ENCODE measurements at places on chromosomes 12 and 14.

GRCh38 chr12:6076346-6076745 is 48.1 kb downstream of the VWF start:
- DNase-seq = no peak

GRCh38 chr12:86730233-86730632 is 474.0 kb upstream of the MGAT4C start:
- no peak for DNase-seq

DNA sequence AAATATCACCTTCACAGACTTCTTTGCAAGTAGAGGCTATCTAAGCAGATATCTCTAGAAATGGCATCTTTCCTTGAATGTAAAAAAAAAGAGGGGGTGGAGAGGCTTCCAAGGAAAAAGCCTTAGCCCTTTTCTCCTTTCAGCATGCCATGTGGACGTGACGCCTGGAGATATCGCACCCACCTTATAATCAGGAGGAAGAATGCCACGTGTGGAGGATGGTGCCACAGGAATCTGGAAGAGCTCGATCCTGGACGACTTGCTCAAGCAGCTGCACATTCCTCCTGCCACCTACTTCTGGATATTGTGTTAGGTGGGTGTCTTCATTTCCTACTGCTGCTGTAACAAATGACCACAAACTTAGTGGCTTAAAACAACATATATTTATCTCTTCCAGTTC is 203.6 kb downstream of the NUAK1 start:
- no peak for DNase-seq

DNA sequence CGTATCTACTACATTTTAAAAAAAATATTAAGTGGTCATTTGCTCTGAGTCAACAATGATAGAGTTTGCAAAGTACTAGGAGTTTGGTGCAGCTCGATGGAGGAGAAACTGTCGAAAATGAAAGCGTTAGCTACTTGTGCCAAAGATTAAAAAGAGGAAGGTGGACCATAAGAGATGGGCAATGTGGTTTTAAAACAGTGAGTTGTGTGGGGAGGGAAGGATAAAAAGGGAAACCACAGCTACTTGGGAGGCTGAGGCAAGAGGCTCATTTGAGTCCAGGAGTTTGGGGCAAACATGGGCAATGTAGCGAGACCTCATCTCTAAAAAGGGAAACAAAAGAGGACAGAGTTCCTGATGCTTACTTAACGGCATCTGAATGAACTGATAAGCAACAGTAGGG is 18.2 kb upstream of the STRAP start:
- DNase-seq = no peak

GRCh38 chr14:92914087-92914656 is 8.8 kb upstream of the CHGA start:
- DNase-seq = no peak

DNA sequence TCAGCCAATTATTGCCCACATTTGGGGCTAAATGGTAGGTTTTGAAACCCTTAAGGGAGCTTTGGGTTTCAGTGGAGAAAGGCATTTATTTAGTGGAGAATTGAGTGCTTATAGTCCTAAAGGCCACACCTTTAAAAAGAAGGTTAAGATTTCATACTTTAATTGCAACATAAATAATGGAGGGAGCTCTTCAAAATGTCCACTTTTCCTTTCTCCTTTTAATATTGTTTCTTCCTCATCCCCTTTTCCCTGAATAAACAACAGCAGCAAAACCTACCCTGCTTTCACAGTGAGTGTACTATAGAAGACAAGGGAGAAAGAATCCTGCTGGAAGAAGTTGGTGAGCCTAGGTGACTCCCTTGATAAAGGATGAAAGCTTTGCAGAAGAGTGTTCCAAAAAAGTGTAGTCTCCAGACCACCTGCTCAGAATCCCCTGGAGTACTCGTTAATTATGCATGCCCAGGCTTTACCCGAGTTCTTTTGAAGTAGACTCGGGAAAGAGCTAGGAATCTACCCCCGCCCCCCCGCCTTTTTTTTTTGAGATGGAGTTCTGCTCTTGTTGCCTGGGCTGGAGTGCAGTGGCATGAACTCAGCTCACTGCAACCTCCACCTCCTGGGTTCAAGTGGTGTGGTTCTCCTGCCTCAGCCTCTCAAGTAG is 11.5 kb upstream of the EID3 start:
- DNase-seq = no peak

DNA sequence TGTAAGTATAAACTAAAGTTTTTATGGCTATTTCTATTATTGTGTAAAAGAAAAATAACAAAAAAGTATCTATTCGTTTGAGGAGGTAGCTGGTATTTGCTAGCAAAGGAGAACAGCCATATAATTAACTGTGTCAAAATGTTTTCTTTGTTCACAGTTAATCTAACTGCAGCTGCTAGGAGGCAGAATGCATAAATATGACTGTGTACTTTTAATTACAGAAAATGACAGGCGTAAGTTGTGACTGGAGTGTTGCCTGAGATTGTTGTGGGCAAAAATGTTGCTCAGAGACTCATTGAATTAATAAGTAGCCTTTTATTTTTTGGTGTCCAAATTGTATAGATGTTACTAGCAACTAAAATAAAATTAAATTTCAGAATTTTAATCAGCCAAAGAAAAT is 33.5 kb downstream of the PTPRO start:
- DNase-seq = no peak

GRCh38 chr14:63371033-63371432 is 52.3 kb upstream of the GPHB5 start:
- DNase-seq = no peak

DNA sequence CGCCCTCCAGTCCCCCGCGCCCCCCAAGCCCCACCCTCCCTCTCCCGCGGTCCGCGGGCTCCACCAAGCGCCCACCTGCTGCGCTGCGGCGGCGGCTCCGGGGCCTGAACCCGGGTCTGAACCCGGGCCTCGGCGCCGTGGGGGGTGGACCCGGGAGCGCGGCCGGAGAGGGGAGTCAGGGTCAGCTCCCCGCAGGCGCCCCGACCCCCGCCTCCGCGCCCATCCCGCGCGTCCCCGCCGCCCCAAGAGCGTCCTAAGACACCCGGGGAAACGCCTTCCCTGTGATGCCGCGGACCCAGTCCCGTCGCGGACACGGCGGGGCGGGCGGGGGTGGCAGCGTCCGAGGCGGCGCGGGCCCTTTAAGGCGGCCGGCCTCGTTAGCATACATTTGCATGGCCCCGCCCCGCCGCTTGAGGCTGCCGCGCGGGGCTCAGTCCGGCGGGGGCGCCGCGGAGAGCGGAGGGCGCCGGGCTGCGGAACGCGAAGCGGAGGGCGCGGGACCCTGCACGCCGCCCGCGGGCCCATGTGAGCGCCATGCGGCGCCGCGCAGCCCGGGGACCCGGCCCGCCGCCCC is at the start of gene MMP17:
TSS of gene MMP17 (plus strand) at position 433 of the 574 bp plus-strand sequence. CDS start at position 535, 102 bp downstream.
- DNase-seq = no peak

- DNase-seq = no peak
These were observed 20.4 kb downstream of the TMTC1 start for GRCh38 chr12:29763301-29763683.

DNA sequence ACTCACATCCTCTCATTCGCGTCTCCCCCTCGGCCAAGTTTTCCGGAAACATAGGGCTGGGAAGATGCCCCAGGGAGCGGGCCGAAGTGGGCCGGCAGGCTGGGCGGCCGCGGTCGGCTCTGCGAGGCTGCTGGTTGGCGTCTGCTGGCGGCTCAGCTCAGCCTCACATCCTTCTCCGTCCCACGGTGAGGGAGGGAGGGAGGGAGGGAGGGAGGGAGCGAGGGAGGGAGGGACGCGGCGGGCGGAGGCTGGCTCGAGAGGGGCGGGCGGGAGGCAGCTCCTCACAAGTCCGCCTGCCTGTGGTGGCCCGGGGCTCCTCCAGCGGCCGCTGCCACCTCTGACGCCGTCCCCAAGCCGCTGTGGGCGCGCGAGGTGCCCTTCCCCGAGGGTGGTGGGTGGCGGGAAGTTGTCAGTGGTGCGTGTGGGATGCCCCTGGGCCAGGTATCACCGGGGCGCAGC is 93.8 kb downstream of the RFLNA start:
- no peak for DNase-seq

DNA sequence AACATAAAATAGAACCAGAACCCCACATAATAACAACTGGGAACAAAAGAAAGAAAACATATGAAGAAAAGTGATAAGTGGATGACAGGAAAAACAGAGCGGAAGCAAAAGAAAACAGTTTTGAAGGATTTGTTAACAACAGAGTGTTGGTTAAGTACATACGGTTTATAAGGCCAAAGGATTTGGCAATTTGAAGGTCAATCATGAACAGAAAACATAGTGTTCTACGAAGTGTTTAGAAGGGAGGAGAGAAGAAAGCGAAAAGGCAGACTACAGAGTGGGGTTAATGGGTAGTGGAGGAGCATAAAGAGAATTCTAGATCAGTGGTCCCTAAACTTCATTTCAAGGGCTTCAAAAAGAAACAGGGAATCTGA is 3.9 kb upstream of the AP4S1 start:
- DNase-seq = no peak

DNA sequence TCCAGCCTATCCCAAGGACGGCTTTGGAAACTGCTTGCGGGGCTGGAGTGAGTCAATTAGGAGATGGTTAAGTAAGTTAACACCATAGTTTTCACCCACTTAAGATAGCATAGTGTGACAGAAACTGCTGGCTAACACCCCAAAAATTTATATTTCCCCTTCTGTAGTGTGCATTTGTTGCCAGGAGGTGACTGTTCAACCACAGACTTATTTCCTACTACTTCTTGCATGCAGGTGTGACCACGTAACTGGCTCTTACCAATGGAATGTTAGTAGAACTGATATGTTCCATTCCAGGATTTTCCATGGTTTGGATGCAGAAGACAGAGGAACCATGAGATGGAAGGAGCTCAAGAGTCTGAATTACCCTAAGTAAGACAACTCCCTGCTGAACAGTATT is 52.9 kb upstream of the SLC35F4 start:
- DNase-seq = no peak

- no peak for DNase-seq
These were observed 530 bp downstream of the ARL1 start for GRCh38 chr12:101407049-101407435.

DNA sequence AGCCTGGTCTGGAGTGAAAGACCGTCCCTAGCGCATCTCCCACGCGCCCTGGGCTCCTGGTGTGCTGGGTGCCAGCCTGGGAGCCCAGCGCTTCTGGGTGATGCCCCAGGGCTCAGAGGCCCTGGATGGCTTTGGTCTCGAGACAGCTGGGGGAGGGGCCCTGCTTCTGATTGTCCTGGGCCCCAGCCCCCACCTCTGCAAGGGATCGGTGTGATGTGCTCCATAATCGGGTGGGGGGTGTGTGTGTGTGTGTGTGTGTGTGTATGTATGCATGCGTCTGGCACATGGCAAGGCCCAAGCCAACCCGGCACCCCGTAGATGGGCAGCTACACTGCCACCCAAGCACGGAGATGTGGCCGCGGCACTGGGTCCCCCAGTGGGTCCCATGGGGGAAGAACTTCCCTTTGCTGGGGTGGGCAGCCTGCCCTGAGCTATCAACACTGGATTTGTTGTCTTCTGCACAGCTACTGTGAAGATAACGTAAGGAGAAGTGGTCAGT is 3.1 kb downstream of the ZBTB42 start:
- DNase-seq = no peak

GRCh38 chr14:51534610-51535011 is 117.1 kb upstream of the FRMD6 start:
- no peak for DNase-seq

- no peak for DNase-seq
These were observed 11.3 kb downstream of the CS start for GRCh38 chr12:56288705-56289387.

GRCh38 chr12:131356485-131357184 is 354.3 kb upstream of the SFSWAP start:
- no peak for DNase-seq

GRCh38 chr14:28102814-28103213 is 663.8 kb upstream of the FOXG1 start:
- DNase-seq = no peak

DNA sequence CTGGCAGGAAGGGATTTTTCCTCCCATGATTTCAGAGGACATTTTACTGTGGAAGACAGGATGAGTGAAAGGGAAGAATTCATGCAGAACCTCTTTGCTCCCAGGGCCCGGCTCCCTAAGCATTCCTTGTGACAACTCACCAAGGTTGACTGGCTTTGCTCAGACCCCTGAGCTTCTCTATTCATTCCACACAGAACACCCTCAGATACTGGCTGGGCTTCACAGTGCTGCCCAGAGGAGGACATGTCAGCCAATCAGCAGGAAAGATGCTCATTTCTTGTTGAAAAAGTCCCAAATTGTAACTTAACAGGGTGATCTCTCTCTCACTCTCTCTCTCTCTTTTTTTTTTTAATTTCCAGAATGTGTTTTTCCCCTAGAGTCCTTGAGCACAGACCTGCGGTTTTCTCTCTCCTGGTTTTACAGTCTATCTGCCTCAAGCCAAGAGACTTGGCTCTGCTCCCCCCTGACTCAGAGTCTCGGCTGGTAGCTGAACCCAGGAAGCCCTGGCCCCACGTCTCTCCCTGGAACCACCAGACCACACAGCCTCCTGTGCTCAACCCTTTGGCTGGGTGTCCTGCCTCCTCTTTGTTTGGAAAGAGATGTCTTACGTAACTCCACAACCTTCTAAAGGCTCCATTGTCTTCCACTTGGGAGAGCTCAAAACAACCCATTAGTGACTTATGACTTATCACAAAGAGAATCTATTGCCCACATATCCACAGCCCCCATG is 43.9 kb downstream of the SSPN start:
- no peak for DNase-seq

- no peak for DNase-seq
These were observed 421.8 kb upstream of the PDE3A start for GRCh38 chr12:19946550-19946949.

GRCh38 chr12:94768398-94769046 is 118.2 kb upstream of the TMCC3 start:
- no peak for DNase-seq

DNA sequence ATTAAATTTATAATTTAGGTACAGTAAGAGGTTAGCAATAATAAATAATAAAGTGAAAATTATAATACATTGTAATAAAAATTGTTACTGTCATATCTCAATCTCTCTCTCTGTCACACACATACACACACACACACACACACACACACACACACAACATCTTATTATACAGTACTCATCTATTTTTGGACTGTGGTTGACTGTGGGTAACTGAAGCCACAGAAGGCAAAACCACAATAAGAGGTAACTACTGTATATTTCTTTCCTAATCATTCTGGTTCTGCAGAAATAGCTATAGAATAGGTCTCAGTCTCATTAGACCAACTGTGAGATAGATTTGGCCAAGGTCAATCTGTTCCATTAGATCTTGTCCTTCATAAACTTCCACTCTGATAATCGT is 33.1 kb upstream of the PTPRO start:
- DNase-seq = no peak

GRCh38 chr12:95548539-95549391 is 2.5 kb downstream of the USP44 start:
- no peak for DNase-seq

DNA sequence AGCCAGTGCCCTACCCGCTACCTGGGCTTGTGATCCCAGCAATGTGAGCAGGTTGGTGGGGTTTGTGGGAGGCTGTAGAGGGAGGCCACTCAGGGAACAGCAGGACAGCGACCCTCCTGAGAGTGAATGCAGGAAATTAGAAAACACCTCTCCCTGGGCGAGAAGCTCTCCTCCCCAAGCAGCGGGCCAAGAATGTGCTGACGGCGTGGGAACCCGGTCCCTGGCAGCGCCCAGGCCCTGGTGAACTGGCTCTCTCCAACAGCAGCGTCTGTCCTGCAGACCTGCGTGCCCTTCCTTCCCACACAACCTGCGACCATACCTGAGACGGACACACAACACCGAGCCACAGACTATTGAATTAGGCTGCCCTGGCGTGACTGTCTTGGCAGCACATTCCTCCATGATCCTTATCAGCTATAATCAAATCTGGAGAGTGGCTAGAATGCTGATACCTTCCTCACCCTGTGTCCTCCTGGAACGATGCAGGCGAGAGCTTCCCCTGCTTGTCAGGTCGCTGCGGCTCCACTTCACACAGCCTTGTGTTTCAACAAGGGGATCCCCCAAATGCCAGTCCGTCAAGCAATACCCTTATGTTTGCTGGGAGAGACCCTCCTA is 114.8 kb upstream of the GSC start:
- no peak for DNase-seq
